T-helper 2 cell treated with Interferon-gamma antibody and Interleukin-4, amounts not matched to agents 5 μg/mL and 100 μg/mL, for 36 hours (primary cell): ENCODE measurements at places on chromosomes 4 and X.

GRCh38 chrX:15269618-15270521 is at the start of gene ASB9:
TSS of gene ASB9 (minus strand) at chrX:15270083. CDS start at chrX:15269874, 209 bp downstream.
- DNase-seq, result no peak

DNA sequence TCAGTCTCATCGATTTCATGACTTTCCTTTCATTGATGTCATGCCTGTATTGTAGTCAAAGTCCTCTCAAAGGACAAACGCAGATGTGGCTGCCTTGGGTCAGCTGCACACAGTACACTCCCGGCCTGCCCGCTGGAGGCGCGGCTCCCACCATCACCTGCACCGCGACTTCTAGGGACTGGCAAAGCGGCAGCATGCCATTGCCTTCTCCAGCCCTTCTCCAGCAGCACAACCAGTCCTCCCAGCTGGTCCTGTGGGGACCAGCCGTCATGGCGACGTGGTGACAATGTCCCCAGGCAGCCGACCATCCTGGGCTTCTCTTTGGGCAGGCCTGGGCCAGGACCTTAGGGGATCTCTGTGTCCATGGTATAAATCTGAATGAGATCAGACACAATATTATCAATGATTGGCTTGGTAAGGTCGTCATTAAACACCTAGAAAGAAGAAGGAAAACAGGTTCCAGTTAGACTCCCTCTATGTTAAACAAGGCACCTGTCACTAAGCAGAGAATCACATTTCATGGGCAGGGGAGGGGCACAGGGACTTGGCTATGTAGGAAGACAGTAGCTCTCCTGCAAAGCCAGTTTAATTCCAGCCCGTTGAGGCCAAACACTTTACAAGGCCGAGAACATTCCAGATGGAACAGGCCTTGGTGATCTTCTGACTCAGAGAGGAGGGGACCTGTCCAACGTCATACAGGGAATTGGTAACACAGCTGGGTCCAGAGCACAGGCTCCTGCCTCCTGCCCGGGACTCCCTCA is 10.7 kb downstream of the CCNQ start:
- DNase-seq, result no peak

- DNase-seq, result no peak
Measured at GRCh38 chr4:176845636-176846035, 52.9 kb upstream of the VEGFC start.

- no peak for DNase-seq
Measured at GRCh38 chr4:183727482-183727881, 68.4 kb downstream of the TRAPPC11 start.

DNA sequence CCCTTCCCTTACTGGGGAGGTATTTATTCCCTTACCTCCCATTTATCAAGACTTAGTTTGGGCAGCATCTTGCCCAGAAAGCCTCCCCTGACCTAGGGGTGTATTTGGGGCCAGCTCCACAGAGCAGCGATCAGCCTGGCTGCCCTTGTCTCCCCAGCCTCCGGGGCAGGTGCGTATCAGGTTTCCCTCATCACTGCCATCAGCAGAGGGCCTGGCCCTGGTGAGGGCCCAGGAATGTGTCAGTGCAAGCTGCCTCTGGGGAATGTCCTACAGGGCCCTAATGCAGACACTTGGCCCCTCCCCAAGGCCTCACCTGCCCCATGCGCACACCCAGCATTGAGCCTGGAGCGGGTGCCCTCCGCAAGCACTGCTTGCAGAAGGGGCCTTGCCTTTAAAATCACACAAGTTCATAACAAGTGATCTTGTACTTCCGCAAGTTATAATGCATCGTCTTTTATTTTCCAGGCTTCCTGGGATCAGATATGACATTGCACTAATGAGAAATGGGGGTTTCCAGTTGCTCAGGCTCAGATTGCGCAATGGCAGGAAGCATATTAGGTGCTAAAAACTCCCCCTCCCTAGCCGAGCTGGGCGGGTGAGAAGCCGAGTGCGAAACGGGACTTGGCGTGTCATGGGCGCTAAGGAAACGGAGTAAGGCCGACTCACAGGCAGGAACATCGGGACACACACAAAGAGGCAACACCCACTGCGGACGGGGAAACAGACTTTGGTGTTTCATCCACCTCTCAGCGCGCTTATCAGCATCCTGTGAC is 25.4 kb upstream of the AFAP1 start:
- no peak for DNase-seq

- no peak for DNase-seq
Measured at GRCh38 chr4:128177498-128177897, 110.1 kb downstream of the PGRMC2 start.
